ENCODE measurements at places on chromosomes 13 and 19.

GRCh38 chr13:53357582-53357981 is 329.0 kb downstream of the OLFM4 start:
- no peak for DNase-seq

DNA sequence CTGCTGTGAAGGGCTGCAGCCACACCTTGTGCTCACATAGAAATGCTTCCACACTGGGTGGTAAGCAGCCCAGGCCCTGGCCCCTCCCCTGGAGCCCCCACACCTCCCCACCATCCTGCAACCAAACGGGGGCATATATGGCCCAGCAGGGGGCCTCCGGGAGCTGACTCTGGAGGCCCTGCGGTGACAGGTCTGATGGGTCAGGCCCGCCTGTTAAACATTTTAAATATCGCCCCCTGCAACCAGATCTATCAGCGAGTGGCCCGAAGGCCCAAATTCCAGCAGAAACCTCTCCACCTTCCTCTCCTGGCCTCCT is 48.0 kb upstream of the KATNAL1 start:
- no peak for DNase-seq

- DNase-seq = no peak
Observed at GRCh38 chr13:70080012-70080411, 27.6 kb upstream of the ATXN8OS start.

GRCh38 chr19:19211499-19212420 is at the start of gene NCAN:
TSS of gene NCAN (plus strand) at chr19:19211958. CDS start at chr19:19216954, 4,996 bp downstream.
- no peak for DNase-seq

DNA sequence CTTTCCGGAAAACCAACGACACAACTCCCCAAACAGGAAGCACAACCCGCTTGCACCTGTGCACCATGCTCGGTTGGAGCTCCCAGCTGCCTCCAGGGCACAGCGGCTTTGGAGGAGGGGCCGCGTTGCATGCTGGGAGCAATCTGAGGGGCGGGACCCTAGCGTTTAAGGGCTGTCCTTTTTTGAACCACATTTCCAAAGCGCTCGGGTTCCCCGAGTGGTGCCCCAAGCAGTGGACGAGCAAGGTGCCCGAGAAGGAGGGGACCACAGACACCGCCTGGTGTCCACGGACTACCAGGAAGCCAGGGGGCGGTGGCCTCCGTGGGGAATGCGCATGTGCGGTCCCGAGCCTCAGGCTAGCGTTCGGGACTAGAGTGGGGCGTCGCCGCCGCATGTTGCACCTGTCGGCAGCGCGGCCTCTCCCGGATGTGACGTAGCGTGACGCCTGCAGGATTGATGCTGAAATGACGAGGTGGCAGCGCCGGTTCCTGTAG is 11.9 kb upstream of the ZNF57 start:
- DNase-seq = no peak

- no peak for DNase-seq
Observed at GRCh38 chr19:3984584-3984907, 717 bp downstream of the EEF2 start.

- DNase-seq = no peak
Observed at GRCh38 chr13:23628250-23628649, 58.0 kb downstream of the TNFRSF19 start.

GRCh38 chr13:110258876-110259631 is 47.9 kb downstream of the COL4A1 start:
- no peak for DNase-seq

- no peak for DNase-seq
Observed at GRCh38 chr19:57850553-57851017, 926 bp downstream of the ZNF587 start.

DNA sequence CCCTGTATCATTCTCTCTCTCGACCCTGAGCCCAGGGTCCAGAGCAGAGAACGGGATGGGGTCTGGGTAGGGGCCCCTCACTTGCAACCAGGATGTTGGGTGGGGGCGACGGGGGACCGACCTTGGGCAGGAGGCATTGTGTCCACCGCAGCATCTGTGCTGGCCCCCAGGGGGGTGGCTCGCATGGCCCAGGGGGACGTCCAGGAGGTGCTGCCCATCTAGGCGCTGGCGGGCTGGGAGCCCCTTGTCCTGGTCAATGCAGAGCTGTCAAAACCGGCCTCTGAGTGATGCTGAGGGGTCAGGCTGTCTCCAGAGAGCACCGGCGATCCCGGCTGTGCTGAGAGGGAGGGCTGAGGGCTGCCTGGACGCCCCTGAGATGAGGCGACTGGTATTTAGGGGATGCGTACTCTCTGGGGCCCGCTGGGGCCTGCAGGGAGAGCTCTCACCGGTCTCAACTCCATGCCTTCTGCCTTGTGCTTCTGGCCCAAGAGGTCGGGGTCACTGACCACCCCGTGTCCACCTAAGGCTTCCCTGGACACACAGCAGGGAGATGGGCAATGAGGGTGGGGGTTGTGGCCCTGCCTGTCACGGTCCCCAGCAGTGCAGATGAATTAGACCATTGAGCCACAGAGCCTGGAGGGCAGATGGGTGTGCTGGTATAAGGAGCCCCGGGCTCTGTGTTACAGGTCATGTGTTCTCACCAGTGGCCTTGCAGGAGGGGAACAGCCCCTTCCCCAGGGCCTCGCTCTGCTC is 8.6 kb downstream of the RPS9 start:
- no peak for DNase-seq

GRCh38 chr19:5099701-5100221 is 130.8 kb downstream of the KDM4B start:
- no peak for DNase-seq

DNA sequence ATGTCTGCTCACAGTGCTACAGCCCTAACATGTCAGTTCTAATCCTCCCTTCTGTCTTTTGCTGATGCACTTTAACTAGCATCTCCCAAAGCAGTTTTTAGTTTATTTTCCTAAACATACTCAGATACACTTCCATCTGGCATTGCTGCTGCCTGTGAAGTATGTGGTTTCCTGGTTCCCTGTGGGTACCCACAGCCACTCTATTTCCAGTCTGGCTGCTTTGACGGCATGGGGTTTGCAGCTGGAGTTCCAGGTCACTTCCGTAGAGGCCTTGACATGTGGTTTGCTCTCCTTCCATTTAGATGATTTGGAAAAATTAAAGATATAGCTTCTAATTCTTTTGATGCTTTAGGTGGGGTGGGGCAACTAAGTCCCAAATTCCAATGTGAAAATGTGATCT is 375.5 kb downstream of the PCDH20 start:
- DNase-seq = no peak

- no peak for DNase-seq
Observed at GRCh38 chr13:110841846-110842245, 73.0 kb downstream of the ANKRD10 start.

DNA sequence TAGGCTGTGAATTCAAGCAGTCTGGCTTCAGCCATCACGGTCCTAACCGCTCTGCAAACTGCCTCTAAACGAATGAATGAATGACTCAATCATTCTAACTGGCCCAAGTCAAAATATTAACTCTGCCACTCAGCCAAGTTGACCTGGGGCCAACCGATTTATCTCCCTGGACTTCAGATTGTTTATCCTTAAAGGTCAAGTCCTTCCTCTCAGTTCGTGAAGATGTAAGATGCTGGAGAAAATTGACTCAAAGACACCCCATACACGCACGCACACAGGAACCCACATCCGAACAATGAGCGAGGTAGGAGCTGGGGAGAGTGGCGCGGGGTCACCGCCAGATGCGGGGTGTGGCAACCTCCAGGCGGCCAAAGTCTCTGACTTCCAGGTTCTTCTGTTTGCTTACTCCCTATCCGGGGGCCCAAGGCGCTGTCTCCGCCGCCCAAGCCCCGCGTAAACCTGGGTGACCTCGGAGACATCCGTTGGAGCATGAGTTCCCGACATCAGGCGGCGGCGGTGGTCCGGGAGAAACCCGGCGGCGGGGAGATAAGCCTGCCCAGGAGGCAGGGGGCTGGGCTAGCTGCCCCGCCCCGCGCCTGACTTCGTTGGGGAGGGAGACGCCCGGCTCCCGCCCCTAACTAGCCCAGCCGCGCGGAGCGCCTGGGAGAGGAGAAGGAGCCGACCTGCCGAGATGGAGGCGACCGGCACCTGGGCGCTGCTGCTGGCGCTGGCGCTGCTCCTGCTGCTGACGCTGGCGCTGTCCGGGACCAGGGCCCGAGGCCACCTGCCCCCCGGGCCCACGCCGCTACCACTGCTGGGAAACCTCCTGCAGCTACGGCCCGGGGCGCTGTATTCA is at the start of gene CYP2S1:
TSS of gene CYP2S1 (plus strand) at position 646 of the 856 bp plus-strand sequence. CDS start at position 692, 46 bp downstream.
- no peak for DNase-seq

- no peak for DNase-seq
Observed at GRCh38 chr19:51513968-51514367, 12.4 kb upstream of the SIGLEC12 start.

DNA sequence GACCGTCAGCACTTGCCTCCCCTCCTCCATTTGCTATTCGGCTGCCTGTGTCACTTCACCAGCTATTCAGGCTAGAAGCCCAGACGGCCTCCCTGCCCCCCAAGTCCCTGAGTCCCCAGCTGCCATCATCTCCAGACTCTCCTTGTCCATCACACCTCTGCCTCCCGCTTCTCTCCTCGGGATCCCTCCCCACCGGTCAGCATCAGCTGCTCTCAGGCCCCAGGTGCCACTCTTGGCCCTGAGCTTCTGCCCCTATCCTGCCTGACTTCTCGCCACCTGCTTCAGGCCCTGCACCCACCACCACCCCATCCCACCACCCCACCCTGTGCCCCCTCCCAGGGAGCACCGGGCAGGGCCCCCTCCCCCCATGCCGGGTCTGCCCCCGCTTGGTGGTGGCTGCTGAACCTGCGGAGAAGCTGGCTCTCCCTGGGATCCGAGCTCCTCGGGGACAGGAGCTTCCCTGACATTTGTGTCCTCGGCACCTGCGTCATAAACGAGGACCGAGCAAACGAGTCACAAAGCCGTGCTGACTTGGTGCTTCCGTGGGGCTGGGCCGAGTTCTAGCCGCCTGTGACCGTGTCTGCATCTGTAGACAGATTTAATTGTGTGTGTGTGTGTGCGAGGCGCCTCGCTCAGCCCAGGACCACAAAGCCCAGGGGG is 70.3 kb upstream of the MCF2L start:
- peak; percentile 56 for DNase-seq

GRCh38 chr19:29678484-29679106 is 13.3 kb downstream of the PLEKHF1 start:
- DNase-seq = peak; percentile 93

DNA sequence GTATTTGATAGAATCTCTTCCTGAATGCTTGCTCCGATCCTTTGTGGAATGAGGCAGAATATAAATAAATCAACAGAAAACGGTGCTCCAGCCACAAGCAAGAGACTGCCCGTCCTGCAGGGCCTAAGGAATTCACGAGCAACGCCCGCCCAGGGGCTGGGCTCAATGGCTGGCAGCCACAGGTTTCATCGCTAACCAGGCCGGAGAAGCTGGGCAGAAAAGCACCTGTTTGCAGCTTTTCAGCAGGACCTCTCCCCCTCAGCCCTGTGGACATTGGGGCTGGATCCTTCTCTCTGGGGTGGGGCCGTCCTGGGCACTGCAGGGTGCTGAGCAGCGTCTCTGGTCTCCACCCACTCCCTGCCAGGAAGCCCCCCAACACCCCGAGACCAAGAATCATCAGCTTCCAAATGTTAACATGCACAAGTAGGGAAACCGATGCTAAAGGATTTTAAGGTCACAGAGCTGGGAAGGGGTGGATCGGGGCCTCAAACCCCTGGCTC is 102.5 kb downstream of the GADD45B start:
- DNase-seq = peak; percentile 73

- no peak for DNase-seq
Observed at GRCh38 chr13:32255724-32256109, 59.4 kb downstream of the ZAR1L start.

GRCh38 chr13:54232700-54233099 is 1204.1 kb downstream of the OLFM4 start:
- no peak for DNase-seq

GRCh38 chr13:25095851-25096453 is at the start of gene PABPC3:
TSS of gene PABPC3 (plus strand) at chr13:25096136. CDS start at chr13:25096199, 63 bp downstream.
- no peak for DNase-seq

GRCh38 chr19:47210689-47211316 is 20.2 kb downstream of the BBC3 start:
- DNase-seq = peak; percentile 90

GRCh38 chr13:32804673-32805230 is 211.5 kb upstream of the KL start:
- DNase-seq = no peak

- no peak for DNase-seq
Observed at GRCh38 chr13:21871919-21872318, 201.0 kb downstream of the FGF9 start.

DNA sequence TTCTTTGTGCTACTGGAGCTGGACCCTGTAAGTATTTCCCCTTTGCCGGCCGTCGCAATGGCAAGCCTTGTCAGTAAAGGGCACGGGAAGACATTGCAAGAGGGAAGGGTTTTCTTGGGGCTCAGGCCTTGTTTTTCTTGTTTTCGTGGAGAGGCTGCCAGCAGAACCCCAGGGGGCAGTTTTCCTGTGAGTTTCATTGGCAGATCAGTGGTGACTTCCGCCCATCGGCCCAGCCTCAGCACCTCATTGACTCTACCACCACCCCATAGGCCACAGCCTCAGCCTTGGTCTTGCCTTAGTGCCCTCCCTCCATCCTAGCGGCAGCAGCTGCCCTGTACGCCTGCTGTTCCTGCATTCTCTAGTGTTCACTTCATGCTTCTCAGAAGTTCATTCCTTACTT is 61.5 kb downstream of the GJA3 start:
- no peak for DNase-seq

- DNase-seq = no peak
Observed at GRCh38 chr13:30362869-30363268, 55.5 kb upstream of the KATNAL1 start.

DNA sequence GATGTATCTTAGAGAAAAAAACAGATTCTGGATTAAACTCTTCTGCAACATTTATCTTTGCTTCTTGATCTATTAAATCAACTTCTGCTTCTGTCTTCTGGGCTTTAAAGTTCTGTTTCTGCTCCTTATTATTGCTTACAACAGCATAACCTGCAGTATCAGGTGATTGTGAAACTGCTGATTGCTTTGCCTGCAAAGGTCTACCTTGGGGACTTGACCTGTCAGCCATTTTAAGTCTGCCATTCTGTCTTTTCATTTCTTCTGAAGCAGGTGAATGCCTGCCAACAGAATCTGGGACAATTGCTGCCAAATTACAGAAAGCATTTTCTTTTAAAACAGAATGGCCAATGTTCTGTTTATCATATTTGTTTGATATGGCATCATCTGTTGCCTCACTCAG is 31.1 kb downstream of the TEX30 start:
- DNase-seq = no peak

- DNase-seq = no peak
Observed at GRCh38 chr13:107209824-107210722, 642.1 kb upstream of the ARGLU1 start.

DNA sequence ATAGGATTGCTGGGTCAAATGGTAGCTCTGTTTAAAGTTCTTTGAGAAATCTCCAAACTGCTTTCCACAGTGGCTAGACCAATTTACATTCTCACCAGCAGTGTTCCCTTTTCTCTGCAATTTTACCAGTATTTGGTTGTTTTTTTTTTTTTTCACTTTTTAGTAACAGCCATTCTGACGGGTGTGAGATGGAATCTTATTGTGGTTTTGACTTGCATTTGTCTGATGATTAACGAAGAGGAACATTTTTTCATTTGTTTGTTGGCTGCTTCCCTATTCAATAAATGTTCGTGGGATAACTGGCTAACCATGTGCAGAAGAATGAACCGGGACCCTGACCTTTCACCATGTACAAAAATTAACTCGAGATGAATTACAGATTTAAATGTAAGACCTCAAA is 31.2 kb downstream of the CYP4F2 start:
- DNase-seq = no peak

GRCh38 chr13:44276061-44276460 is 97.6 kb upstream of the SERP2 start:
- DNase-seq = no peak
